ENCODE measurements at places on chromosomes 16 and 17.

DNA sequence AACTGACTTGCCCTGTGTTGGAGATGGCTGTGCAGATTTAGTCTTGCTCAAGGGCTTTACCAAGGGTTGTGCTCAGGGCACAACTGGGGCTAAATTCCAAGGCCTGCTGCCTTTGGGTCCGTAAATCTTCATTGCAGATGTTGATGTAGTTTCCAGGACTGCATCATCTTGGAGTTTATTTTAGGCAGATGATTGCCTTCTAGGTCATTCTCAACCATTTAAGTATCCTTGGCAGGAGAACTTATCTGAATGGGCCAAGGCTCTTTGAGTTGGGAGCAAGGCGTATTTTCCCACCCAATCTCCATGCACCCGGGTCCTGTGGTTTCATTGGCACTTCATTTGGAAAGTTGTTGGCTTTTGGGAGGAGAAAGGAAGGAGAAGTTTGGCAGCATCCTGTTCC is 200.3 kb downstream of the MSI2 start:
- no peak for DNase-seq

GRCh38 chr16:60310846-60311445 is 1576.8 kb upstream of the GOT2 start:
- DNase-seq: no peak

DNA sequence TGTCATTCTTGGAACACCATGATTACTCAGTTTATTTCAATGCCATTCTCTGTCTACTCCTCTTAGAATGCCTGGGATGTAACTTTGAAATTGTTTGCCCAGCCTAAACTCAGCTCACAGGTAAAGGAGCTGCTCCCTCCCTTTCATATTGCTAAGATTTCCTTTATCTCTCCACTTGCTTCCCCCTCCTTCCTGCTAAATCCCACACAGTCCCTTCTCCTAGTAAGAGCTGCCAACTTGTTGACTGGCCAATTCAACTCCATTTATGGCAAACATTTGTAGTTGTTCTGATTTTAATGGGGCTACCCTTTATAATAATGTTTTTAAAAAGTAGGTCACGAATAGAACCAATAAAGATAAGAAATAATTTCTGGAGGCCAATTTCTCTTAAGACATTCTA is 146.1 kb downstream of the SKAP1 start:
- DNase-seq: no peak

- DNase-seq: no peak
These were observed 16.7 kb downstream of the SLC6A2 start for GRCh38 chr16:55672471-55672870.

DNA sequence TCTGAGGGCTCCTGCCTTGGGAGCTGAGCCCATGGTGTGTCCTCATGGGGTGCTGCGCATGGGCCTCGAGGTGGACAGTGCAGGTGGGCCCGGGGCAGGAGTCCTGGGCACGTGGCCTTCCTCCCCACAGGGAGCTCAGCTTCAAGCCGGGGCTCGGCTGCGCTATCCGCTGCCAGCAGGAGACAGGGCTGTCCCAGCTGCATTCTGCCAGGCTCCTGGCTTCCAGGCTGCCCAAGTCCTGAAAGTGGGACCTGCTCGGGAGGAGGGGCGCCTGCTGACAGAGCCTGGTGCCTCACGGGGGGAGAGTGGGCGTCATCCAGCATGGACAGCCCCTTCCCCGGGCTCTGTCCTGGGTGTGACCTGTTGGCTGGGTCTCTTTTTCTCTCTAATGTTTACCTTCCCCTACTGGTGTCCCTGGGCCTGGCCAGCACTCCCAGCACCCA is 7.1 kb downstream of the TRAF7 start:
- no peak for DNase-seq

GRCh38 chr17:80474231-80474960 is 2.0 kb downstream of the NPTX1 start:
- no peak for DNase-seq

DNA sequence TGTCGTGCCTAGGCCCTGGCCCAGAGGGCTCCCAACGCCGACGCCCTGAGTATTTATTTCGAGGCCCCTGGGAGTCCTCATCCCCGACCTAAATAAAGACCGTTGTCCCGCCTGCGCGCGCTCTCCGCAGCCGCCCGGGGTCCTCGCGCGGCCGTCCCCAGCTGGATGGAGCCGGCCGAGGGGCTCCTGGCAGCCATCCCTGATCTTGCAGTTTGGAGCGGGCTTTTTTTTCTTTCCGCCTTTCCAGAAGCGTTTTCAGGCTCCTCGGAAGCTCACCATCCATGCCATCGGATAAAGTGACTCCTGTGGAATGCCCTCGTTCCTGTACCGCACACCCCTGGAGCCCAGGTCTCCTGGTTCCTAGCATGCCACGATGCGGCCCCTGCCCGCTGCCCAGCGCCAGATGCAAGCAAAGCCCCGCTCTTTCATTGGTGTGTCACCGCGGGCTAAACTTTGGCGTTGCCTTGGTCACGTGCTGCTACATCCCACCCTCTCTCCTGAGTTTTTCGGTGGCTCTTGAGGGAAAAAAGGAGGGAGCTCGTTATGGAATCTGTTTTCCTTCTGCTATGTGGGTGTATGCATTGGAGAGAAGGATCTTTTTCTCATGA is 716 bp downstream of the TMEM94 start:
- DNase-seq: no peak

DNA sequence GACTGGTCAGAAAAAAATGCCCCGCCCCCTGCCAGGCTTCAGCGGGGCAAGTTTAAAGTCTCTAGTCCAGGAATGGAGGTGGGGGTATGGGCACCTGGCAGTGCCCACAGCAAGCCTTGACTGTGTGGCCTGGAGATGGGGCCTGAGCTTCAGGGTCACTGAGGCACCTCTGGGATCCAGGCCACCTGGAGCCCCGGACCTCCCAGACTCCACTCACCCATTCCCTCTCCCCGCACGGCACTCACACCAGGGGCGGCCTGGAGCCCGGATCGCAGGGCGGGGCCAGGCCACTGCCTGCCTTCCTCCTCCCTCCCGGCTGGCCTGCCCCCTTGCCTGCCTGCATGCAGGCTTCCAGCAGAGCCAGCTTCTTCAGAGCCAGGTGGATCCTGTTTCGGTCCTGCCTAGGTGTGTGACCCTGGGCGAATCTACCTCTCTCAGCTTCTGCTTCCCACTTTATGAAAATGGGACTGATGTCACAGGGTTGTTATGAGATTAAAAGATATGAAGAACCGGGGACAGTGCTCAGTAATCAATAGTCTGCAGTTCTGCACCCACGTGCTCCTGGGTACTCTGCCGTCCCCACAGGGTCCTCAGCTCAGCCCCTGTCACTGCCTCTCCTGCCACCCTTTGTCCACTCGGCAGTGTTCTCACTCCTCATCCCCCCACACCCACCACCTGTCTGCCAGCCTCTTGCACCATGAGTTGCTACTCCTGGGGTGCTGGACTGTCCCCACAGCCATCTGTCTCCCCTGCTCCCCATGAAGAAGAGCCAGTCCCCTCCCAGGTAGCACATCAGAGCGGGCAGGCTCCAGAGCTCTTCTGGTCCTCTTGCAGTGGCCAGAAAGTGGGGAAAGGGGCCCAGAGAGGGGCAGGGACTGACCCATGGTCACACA is 1.2 kb upstream of the TCAP start:
- no peak for DNase-seq

- no peak for DNase-seq
These were observed 242.3 kb downstream of the SEC14L1 start for GRCh38 chr17:77382966-77383612.

DNA sequence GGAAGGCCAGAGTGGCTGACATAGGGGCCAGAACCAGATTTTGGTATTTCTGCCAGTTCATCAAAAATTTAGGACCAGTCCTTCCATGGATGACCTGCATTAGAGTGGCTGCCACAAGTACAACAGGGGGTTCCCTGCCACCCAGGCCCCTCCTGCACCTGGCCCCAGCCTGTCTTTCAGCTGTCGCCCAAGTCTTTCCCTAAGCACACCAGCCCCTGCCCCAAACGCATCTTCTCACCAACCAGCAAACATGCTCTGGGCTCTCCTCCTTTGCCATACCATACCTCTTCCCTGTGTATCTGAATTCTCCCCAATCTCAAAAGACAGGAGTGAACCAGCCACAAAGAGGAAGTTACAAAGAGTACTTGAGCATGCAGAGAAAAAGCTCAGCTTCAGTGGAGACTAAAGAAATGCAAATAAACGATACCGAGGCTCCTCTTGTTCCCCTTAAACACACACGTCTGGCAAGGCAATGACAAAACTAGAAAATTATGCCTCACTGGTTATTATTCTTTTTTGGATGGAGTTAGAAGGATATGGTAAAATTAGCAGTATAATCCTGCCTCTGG is 130.6 kb downstream of the DYNLRB2 start:
- no peak for DNase-seq

- DNase-seq: no peak
These were observed 10.1 kb downstream of the TBC1D26 start for GRCh38 chr17:15742051-15742795.

DNA sequence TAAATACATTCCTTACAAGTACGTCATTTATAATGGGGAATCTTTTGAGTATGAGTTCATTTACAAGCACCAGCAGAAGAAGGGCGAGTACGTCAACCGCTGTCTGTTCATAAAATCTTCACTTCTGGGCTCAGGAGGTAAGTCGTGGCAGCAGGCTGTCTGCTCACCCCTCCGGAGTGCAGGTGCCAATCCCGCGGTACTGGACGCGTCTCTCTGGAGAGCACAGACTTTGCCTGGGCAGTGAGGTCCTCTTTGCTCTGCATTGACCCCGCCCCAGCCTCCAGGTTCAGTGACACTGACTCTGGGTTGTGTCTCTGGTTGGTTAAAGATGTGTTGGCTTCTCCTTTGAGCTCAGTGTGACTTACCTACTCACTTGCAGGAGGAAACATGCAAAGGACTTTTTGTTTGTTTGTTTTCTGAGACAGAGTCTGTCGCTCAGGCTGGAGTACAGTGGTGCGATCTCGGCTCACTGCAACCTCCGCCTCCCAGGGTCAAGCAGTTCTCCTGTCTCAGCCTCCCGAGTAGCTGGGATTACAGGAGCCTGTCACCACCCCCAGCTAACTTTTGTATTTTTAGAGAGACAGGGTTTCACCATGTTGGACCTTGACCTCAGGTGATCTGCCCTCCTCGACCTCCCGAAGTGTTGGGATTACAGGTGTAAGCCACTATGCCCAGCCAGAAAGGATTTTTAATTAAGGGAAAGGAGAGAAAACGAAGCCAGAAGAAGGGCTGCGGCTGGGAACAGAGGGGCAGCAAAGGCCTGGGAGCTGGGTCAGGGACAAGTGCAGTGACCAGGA is 31.2 kb downstream of the RNF213 start:
- DNase-seq: no peak

DNA sequence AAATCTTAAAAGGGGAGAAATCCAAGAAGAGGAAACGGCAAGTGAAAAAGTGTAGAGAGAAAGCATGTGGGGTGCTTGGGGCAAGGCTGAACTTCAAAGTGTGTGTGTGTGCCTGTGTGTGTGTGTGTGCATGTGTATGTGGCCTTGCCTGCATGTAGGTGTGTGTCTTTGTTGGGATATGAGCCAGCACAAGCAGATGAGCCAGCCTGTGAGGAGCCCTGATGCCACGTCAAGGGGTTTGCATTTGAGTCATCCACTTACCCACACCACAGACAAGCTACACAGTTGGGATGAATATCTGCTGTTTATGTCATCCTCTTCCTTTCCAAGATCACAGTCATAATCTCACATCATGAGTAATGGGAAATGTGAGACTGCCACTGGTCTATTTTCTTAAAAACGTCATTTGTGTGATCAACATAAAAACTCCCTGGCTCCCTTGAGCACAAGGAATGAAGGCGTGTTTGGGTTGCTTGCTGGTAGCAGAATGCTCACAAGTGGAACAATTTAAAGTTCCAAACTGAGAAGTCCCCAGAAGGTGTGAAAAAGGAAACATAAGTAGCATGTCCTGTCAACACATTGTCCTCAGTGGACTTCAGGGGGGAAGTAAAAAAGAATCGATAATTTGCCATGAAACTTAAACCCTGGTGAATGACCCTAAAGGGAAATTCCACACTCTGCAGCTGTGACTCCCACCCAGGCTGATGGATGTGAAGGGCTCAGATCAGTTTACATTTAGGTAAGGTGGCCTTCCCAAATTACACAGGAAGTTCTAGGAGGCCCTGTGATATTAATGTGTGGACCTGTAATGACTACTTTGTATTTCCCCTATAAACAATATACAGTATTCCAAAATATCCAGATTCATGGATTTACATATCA is 14.7 kb downstream of the KCTD19 start:
- peak; percentile 47 for DNase-seq

DNA sequence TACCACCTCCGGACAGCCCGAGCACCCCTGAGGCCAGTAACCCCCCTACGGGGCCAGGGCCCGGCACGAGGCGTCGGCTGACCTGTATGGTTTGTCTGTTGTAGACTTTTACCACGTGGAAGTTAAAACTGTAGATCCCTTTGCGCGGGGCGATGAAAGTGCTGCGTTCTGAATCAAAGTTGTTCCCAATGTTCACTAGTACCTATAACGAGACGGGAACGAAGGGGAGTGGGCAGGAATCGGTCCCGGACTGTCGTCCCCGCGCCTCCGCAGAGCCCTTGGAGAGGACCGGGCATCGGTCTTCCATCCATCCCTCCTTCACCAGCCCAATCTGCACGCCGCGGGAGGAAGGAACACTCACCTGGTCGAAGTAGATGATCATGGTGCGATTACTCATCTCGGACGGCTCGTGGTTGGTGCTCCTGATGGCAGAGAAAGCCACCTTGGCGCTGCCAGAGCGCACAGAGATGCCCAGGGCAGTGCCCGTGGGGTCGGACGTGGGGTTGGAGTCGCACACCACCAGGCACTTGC is 732 bp downstream of the CBLN1 start:
- no peak for DNase-seq

- no peak for DNase-seq
These were observed 269.4 kb downstream of the BCAS3 start for GRCh38 chr17:60947100-60947499.

GRCh38 chr17:38465391-38466345 is 37.4 kb downstream of the ARHGAP23 start:
- no peak for DNase-seq

- DNase-seq: no peak
These were observed 49.6 kb upstream of the PLCG2 start for GRCh38 chr16:81729451-81729850.

DNA sequence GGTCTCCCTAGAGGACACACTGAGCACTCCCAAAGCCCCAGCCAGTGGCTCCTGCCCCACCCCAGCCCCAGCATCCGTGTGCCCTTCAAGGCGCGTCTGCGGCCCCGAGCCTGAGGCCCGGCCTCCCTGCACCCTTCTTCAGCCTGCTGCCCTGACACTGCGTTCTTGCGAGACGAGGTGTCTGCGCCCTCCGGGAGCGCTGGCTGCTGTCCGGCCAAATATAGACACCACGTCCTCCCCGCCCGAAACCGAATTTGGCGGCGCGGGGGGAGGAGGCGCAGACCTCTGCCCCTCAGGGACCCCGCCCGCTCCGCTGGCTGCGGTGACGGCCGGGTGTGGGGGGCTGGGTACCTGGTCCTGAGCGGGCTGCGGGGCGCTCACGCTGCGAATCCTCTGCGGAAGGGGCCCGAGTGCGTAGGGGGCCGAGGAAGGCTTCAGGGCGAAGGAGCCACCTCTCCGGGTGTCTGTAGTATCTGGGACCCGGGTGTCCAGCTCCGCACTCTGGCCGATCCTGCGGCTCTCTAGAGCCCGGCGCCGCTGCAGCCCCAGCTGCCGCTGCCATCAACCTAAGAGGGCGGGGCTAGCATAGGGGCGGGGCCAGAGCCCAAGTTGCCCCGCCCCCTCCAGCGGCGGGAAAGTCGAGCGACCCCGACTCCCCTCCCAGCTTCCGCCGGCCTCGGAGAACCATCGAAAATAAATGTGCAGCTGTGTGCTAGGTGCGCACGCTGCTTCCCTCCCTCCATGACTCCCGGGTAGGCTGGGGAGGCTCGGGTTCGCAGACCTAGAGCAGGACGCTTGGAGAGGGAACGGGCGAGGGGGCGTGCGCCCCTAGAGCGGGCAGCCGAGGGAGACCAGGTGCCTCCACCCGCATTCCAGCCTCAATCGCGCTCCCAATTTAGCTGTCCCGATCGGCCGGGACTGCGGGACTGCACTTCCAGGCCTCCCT is at the start of gene CORO6:
CORO6 (minus strand) TSS at position 576 of the 946 bp plus-strand sequence. CDS start 1,491 bp downstream, outside the sequence.
- DNase-seq: peak; percentile 50
